ENCODE measurements at places on chromosomes 7 and 10.

- no peak for DNase-seq
Observed at GRCh38 chr7:14432924-14433323, 443.5 kb upstream of the ETV1 start.

- DNase-seq, result no peak
Observed at GRCh38 chr7:151674161-151674920, 154.6 kb upstream of the RHEB start.

DNA sequence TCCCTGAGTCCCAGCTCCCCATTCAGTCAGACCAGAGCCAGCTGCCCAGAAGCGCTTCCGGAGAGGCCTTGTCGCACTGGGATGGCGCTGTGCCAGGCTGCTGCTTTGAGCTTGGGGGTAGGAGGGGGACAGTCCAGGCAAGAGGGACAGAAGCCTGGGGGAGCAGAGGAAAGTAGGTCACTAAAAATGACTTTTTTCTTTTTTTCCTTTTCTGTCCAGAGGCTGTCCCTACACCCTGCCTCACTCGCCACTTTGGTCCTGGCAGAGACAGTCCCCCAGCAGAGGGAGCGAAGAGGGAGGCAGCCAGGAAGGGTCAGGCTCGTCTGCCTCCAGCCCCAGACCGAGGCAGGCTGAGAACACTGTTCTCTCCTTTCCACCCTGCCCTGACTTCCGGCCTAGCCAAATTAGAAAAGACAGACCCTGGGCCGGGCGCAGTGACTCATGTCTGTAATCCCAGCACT is 15.8 kb upstream of the TRIM8 start:
- DNase-seq, result no peak

DNA sequence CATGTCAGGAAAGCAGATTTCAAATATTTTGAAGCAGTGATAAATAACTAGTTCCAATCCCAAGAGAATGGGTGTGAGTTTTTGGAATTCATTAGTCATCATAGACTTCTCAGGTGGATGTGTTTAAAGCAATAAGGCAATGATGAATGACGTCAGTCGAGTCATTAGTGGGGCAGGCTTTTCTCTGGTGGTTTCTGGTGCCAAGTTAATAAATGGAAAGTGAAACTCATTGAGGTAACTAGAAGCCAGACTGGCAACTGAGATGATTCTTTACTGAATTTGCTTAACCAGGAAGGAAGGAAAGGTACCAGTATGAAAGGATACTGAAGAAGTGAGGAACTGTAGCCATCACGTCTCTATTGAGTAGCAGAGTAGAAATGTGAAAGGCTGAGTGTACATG is 311.0 kb downstream of the GPAM start:
- DNase-seq, result no peak

- DNase-seq, result no peak
Observed at GRCh38 chr7:77538281-77539212, 1.5 kb downstream of the PTPN12 start.

DNA sequence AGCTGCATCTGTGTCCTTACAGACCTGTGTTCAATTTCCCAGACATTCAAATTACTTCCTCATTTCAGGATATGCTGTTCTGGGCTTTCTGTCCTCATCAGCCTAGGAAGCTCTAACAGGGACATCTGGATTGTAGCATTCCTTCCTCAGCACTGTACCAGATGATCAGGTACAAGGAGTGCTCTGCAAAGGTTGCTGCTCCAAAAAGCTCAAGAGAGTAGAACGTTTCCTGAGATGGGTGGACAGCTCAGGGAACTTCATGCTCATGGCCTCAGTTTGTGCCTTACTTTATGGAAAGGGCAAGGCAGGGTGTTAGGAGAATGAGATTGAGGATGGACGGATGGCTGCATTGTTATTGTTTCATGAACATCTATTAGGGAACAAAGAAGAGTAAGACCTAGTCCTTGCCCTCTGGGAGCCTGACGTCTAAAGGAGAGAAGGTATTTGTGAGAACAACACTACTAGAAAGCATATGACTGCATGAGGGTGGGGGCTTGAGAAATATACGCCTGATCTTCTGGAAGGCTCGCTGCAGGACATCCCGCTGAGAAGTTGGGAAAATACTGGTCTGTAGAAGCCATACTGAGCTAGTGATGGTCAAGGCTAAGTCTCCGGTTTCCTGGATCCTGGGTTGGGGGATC is 10.5 kb upstream of the ZNF212 start:
- no peak for DNase-seq

DNA sequence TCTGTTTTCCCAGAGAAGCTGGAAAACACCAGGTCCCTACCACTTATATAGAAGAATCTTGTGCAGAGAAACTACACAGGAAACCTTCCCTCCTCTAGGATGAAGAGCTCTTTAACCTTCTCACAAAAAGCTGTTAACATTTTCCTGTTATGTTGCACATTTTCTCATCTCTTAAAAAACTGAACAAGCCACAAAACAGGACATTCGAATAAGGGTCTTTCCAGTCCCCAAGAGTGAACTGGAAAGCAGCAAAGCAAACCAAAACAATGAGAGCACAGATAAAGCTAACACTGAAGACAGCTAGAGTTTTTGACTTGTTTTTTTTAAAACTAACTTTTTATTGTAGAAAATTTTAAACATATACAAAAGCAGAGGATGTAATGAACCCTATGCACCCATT is 82.7 kb downstream of the RNF216 start:
- DNase-seq, result no peak

GRCh38 chr7:100357131-100357561 is 771 bp upstream of the PILRB start:
- DNase-seq, result no peak

DNA sequence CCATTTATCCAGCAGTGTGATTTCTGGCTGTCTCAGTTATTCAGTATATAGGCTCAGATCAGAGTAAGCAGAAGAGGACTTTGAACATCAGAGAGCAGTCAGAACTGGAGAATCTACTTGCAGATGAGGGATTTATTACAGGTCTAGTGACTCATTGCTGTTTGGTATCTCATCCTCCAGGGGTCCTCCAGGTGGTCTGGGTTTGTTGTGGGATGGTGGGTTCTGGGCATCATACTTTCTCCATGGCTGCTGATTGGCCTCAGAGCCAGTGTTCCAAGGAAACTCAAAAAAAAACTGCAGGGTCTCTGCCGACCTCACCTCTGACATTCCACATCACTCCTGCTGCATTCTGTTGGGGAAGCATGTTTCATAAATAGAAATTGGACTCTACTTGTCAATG is 214.8 kb downstream of the CNTNAP2 start:
- no peak for DNase-seq

- no peak for DNase-seq
Observed at GRCh38 chr7:32914184-32914583, 22.6 kb upstream of the KBTBD2 start.

DNA sequence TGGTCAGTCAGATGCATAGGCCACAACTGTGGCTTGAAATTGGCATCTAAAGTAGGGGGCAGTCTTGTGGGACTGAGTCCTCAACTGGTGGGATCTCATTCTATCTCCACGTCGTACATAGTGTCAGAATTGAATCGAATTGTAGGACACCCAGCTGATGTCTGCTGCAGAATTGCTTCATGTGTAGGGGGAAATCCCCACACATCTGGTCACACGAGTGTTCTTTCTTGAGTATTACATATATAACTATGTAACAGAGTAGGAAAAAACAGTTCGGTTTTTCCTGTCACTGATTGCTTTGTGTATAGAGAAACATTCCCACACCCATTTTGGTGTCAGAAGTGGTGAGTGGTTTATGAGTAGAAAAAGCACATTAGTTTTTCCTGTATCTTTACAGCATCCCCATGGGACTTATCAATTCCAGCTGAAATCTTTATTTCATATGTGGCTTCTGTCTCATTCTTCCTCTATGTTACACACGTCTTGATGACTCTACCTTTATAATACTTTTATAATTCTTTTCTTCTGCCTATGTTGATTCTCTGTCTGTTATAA is 79.4 kb upstream of the PCGF5 start:
- no peak for DNase-seq

GRCh38 chr10:28060031-28060607 is 61.2 kb upstream of the ODAD2 start:
- no peak for DNase-seq

- no peak for DNase-seq
Observed at GRCh38 chr7:85890244-85890811, 703.5 kb upstream of the SEMA3D start.

GRCh38 chr10:68284062-68285001 is 47.5 kb upstream of the HNRNPH3 start:
- DNase-seq, result no peak

GRCh38 chr10:3747248-3747960 is 37.6 kb downstream of the KLF6 start:
- no peak for DNase-seq

- DNase-seq, result peak; percentile 93
Observed at GRCh38 chr7:140696024-140696679, 356 bp upstream of the NDUFB2 start.

DNA sequence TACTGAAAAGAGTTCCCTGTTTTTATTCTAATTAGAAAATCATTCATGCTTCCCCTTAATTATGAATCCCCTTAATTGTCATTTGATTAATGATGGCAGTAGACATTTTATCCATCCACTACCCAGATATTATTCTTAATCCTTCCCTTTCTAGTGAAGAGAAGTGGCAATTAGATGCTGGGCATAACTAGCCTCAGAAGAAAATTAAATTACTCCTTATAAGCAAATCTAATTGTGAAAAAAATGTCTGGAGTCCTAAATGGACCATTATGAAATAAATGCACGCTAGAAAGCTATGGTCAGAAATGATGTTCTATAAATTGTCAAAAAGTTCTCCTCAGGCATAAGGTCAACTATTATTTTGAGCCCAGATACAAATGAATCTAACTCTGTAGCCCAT is 4.5 kb downstream of the ABCB1 start:
- DNase-seq, result no peak

- no peak for DNase-seq
Observed at GRCh38 chr10:88361995-88362807, 220.9 kb downstream of the RNLS start.

GRCh38 chr7:122885583-122886356 is 490 bp downstream of the CADPS2 start:
- DNase-seq, result no peak

- DNase-seq, result no peak
Observed at GRCh38 chr7:78703391-78703790, 750.1 kb downstream of the MAGI2 start.

All from CD8-positive, alpha-beta T cell (primary cell).